ENCODE measurements at places on chromosomes 6 and 20. TPM values are rescaled to one million over a fixed set of nuclear protein-coding genes. Genes with fewer than 3 reads are reported as not detected.

DNA sequence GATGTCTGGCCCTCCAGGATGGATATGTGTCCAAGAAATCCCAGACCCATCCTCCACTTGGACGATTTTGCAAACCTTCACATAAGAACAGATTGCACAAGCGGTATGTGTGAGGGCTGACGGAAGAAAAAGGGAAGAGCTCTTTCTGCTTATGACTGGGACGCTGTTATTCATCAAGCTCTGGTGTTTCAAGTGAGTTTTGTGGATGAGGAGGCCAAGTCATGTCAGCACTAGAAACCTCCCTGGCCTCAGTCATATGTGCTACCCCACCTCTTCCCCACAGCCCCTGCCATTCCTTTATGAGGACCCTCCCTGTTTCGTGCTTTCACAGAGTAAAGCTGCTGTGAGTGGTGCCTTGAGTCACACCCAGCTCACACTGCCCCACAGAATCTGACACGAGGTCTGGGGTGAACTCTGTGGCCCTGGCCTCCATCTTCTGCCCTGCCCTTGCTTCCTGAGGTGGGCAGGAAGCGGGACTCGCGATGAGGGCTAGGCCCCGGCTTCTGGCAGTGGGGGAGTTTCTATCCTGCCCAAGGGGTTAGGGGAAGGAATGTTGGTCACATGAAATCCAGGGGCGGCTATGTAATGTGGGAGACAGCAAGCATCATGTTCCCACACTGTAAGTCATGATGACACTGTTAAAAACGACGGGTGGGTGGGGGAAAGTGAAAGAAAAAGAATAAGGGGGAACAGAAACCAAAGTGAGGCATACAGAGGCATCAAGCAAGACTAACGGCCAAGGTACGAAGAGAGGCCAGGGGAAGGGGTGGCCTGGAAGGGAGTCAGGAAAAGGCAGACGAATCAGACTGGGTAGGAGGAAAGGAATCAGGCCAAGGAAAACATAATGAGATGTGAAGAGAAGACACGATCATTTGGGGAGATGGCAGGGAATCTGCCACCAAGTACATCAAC, 78.1 kb downstream of the PRDM1 start:
- no peaks in the 10 kb centered on the region for H3K36me3 ChIP-seq
- DNase-seq: no peak
- peak overlapping the region; percentile 87 for H3K27ac ChIP-seq

GRCh38 chr6:83459663-83460062, 28.8 kb upstream of the ME1 start:
- DNase-seq: no peak
- H3K4me3 ChIP-seq: no peak overlapping the region
- no peak overlapping the region for H3K27ac ChIP-seq
- no peaks in the 10 kb centered on the region for H3K36me3 ChIP-seq
- H3K27me3 ChIP-seq: no peaks in the 10 kb centered on the region

- H3K27ac ChIP-seq: no peak overlapping the region
- no peaks in the 10 kb centered on the region for H3K4me1 ChIP-seq
- no peak for DNase-seq
- H3K36me3 ChIP-seq: no peaks in the 10 kb centered on the region
- H3K4me3 ChIP-seq: no peak overlapping the region
- H3K27me3 ChIP-seq: no peaks in the 10 kb centered on the region
These were observed 13.1 kb downstream of the TNXB start for GRCh38 chr6:32096087-32096393.

DNA sequence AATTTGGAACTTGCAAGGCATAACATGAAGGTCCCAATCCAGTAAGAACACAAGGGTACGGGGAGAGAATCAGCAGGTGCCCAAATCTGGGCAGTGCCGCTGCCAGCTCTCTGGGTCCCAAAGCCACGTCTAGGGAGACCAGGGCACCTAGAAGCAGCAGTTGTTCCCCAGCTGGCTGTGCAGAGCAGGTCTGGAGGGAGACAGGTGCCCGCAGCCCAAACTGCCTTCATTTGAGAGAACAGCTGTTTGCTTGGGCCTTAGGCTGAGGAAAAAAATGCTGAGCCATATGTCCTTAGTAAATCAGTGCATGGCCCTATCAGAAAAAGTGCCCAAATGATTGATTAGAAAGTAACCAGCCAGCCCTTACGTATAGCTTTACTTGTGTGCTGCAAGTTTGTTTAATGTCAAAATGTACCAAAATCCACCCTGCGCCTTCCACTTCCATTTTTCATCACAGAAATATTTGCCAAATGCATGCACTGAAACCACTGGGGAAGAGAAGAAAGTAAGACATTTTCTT, 9.1 kb upstream of the PRELID3B start:
- no peak for DNase-seq
- no peaks in the 10 kb centered on the region for H3K4me1 ChIP-seq
- H3K27me3 ChIP-seq: no peaks in the 10 kb centered on the region
- H3K27ac ChIP-seq: no peak overlapping the region
- no peaks in the 10 kb centered on the region for H3K36me3 ChIP-seq

DNA sequence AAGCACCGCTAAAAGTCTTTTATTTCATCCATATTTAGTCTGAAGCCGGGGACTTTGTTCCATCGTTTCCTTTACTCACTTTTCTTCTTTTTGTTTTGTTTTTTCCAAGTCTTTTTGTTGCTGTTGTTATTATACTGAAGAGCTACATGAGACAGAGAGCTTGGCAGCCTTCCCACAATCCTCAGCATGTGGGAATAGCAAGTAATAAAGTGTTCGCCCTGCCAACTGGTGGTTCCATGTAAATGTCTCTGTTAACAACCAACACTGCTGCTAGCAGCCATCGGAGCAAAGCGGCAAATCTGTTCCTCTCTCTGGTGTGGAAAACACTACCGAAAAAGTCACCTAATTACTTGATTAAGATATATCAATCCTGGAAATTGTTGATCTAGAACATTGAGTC, 437.8 kb upstream of the ID4 start:
- no peak overlapping the region for H3K27ac ChIP-seq
- DNase-seq: no peak
- no peaks in the 10 kb centered on the region for H3K27me3 ChIP-seq
- H3K4me1 ChIP-seq: no peaks in the 10 kb centered on the region
- no peak overlapping the region for H3K4me3 ChIP-seq

DNA sequence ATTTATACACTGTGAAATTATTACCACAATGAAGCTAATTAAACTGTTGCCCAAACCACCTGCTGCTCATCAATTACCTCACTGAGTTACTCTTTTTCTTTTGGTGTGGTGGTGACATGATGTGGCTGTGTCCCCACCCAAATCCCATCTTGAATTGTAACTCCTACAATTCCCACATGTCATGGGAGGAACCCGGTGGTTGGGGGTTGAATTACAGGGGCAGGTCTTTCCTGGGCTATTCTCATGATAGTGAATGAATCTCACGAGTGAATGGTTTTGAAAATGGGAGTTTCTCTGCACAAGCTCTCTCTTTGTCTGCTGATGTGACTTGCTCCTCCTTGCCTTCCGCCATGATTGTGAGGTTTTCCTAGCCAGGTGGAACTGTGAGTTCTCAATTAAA, 145.0 kb downstream of the LRRC1 start:
- H3K27me3 ChIP-seq: no peaks in the 10 kb centered on the region
- H3K27ac ChIP-seq: no peak overlapping the region
- H3K4me1 ChIP-seq: no peaks in the 10 kb centered on the region
- H3K4me3 ChIP-seq: no peak overlapping the region
- DNase-seq: no peak
- no peaks in the 10 kb centered on the region for H3K36me3 ChIP-seq

GRCh38 chr6:91501930-91502329, 915.1 kb upstream of the MAP3K7 start:
- no peaks in the 10 kb centered on the region for H3K27me3 ChIP-seq
- no peaks in the 10 kb centered on the region for H3K4me1 ChIP-seq
- H3K27ac ChIP-seq: no peak overlapping the region
- DNase-seq: no peak
- no peaks in the 10 kb centered on the region for H3K36me3 ChIP-seq

DNA sequence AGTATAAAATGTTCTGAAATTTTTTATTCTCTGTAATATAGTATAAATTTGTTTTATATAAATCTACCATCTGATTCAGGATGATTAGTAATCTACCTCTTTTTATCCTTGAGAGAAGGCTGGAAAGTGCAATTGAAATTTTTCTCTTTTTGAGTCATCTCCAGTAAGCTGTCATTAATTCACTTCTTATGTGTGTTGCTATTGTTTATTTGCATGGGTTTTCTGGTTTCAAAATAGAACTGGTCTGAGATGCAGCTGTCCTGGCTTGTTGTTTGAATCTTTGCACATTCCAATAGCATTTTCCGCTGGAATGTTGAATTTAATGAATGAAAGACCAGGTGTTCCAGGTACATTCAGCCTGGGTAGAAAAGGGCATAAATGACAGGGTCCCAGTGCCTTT, 24.3 kb upstream of the TAB2 start:
- H3K4me1 ChIP-seq: no peaks in the 10 kb centered on the region
- no peak for DNase-seq
- no peaks in the 10 kb centered on the region for H3K36me3 ChIP-seq
- no peaks in the 10 kb centered on the region for H3K27me3 ChIP-seq
- H3K27ac ChIP-seq: no peak overlapping the region
- no peak overlapping the region for H3K4me3 ChIP-seq

GRCh38 chr6:166348305-166348949, 6.1 kb upstream of the SFT2D1 start:
- no peak overlapping the region for H3K27ac ChIP-seq
- no peak overlapping the region for H3K4me3 ChIP-seq
- DNase-seq: no peak
- no peaks in the 10 kb centered on the region for H3K36me3 ChIP-seq
- H3K4me1 ChIP-seq: no peaks in the 10 kb centered on the region
- H3K27me3 ChIP-seq: no peaks in the 10 kb centered on the region

GRCh38 chr6:133551847-133552341, 310.7 kb downstream of the EYA4 start:
- H3K4me3 ChIP-seq: no peak overlapping the region
- no peak for DNase-seq
- no peaks in the 10 kb centered on the region for H3K27me3 ChIP-seq
- H3K4me1 ChIP-seq: no peaks in the 10 kb centered on the region
- H3K36me3 ChIP-seq: no peaks in the 10 kb centered on the region

- H3K27me3 ChIP-seq: no peaks in the 10 kb centered on the region
- peaks cover under 1% of the 10 kb centered on the region for H3K36me3 ChIP-seq
- no peak overlapping the region for H3K4me3 ChIP-seq
- H3K27ac ChIP-seq: no peak overlapping the region
- no peak for DNase-seq
These were observed 429.0 kb downstream of the UTRN start for GRCh38 chr6:144714021-144714712.

DNA sequence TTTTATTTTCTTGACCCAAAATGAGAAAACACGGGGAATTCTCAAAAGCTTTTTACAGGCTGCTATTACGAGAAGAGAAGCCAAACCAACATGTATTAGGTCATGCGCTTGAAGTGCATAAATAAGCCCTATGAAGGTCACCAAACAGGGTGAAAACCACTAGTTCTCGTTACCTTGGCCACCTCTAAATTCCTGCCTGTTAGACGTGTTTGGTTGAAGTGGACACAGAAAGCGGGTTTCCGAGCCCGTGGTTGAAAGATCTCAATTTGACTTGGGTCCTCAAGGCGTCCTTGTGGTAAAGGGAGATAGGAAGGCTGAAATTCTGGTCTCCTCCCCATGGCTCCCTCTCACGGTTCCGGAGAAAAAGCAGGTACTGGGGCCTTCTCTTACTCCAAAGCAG, 6.2 kb downstream of the EYA2 start:
- H3K4me3 ChIP-seq: no peak overlapping the region
- peaks cover 4% of the 10 kb centered on the region for H3K27me3 ChIP-seq

DNA sequence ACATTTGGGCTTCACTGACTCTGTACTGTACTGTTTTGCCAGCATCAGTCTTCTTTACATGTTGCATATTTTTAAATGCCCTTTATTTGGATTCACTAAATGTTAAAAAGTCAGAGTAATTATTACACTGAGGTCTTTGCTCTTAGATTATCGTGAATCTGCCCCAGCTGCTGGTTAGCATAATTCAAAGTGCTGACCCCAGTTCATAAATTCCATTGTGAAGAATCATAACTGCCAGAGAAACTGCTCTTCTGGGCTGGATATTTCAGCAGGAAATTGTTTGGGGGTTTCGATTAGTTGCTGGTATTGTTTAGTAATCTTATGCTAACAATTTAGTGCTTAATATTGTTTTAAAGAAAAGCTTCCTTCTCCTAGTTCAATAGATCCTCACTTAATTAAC, 682.1 kb upstream of the MAP3K7 start:
- DNase-seq: no peak
- no peaks in the 10 kb centered on the region for H3K27me3 ChIP-seq
- no peaks in the 10 kb centered on the region for H3K36me3 ChIP-seq
- H3K4me3 ChIP-seq: no peak overlapping the region
- no peak overlapping the region for H3K27ac ChIP-seq

GRCh38 chr20:47984437-47984836, 199.2 kb upstream of the SULF2 start:
- H3K27ac ChIP-seq: no peak overlapping the region
- H3K4me3 ChIP-seq: no peak overlapping the region
- no peaks in the 10 kb centered on the region for H3K27me3 ChIP-seq
- H3K36me3 ChIP-seq: no peaks in the 10 kb centered on the region
- H3K4me1 ChIP-seq: no peaks in the 10 kb centered on the region

DNA sequence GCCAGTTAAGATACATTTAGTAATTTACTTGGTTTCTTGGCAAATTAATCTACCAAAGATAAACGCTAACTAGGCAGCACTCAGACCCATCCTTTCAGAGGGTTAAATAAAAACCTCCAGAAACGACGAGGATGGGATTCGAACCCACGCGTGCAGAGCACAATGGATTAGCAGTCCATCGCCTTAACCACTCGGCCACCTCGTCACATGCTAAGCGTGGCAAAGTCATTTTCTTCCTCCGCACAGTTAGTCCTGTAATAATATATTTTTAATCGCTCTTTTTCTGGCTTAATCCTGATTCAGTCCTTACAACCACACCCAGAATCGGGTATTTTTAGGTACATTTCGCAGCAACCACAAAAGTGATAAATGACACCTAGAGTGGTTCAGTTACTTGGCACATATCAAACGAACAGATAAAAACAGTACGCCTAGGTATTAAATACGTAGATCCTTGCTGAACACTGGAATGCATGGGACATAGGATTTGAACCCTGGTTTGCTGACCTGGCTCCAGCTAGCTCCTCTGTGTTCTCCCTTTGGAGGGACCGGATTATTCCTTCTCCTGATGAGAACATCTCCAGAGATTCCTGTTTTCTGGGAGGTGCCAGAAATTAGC, 71.6 kb downstream of the GPX5 start:
- H3K4me1 ChIP-seq: no peaks in the 10 kb centered on the region
- H3K27ac ChIP-seq: no peak overlapping the region

GRCh38 chr6:3209114-3210023, 18.1 kb downstream of the TUBB2B start:
- DNase-seq: no peak
- H3K36me3 ChIP-seq: no peaks in the 10 kb centered on the region
- H3K4me1 ChIP-seq: peaks cover 11% of the 10 kb centered on the region
- H3K27ac ChIP-seq: no peak overlapping the region

Gene SLC25A27
- 0.23 TPM for total RNA-seq

Gene GRM1
- total RNA-seq: not detected

Gene HSD17B8
- 27.7 TPM for total RNA-seq

Gene ZC2HC1B
- not detected for total RNA-seq

Gene ZNF292
- total RNA-seq: 66.1 TPM

Gene NECAB3
- 33.9 TPM for total RNA-seq

Gene EPPIN
- not detected for total RNA-seq

Gene GPX5
- not detected for total RNA-seq

Gene PRL
- not detected for total RNA-seq

Data from T-cell (primary cell).